ENCODE measurements at places on chromosomes 7 and 10.

GRCh38 chr7:1054438-1054837, 10.1 kb downstream of the GPR146 start:
- DNase-seq = no peak

DNA sequence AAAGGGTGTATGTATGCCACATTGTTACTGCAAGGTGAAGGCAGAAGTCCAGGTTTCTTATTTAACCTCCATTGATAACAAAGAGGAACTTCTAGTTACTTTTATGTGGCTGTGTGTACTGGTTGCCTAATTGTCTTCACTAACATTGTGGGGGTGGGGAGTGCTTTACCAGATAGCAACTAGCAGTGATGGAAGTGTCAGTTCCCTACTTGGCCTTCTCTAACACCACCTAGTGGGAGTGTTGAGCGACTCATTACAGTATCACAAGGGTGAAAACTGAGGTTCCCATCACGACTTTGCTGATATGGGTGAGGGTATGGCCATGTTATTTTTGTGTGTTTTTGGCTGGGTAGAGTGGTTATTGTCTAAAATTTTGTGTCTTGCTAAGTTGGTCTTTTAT, 274.4 kb downstream of the THSD7A start:
- DNase-seq = peak; percentile 55

GRCh38 chr10:75294518-75294865, 58.7 kb upstream of the COMTD1 start:
- DNase-seq = peak; percentile 81

GRCh38 chr10:6146013-6146785, 56.5 kb upstream of the PFKFB3 start:
- no peak for DNase-seq

DNA sequence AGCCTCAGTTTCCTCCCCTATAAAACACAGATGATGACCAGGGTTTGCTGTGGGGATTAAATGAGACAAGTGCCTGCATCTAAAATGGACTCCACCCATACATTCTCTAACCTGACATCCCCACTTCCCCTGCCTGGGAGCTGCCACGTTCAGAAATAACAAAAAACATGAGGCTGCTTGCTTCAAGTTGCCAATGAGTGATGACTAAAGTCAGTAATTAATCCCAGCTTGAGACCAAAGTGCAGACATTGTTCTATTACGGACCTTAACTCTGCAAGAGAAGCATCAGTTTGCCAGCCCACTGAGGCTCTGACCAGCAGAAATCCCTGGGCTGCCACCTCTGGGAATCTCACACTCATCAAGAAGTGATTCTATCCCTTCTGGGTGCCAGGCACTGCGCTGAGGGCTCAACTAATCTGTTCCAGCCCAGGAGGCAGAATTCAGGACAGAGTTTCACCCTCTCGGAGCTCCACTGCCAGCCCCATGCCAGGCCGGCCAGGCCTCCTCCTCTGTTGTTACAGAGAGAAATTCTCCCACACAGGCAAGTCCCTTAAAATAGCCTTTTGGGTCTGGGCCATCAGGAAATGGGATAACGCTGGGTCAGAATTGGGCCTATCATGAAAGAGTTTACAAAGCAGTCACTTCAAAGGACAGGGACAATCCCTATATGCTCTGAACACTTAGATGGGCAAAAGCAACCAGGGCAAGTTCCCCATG, 11.4 kb downstream of the SH3PXD2A start:
- DNase-seq = no peak

DNA sequence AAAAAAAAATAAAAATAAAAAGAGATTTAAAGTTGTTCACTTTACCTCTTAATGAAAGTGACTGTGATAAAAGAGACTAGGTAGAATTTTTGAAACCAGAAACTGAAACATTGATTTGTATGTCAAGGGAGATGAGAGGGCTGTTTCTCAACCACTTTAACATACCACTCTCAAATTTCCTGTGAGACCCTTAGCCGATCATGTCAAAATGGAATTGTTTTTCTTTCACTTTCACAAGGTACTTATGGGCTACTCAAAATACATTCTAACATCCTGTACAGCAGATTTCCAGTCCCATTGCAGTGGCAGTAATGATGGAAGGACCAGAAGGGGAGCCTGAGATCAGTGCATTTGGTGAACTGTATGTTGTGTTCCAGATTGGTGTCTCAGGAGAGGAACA, 261.2 kb downstream of the PPP1R3A start:
- DNase-seq = no peak

DNA sequence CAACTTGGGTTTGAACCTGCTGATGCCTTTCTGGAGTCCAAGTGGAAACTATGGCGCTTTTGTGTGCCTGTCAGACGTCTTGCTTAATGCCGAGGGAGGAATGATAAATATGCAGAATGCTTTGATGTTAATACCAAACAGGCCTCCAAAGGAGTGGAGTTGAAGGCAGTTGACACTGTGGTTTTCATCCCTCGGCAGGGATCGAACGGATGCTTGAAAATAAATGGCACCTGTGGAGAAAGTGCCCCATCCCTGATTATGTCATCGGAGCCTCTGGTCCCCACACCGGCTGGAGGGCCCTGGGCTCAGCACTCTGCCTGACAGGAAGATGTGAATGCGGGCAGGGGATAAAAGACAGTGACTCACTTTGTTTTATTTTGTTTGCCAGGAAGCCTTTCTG, 148.7 kb upstream of the GPR26 start:
- no peak for DNase-seq
